ENCODE measurements at places on chromosomes 13 and 19. TPM values are rescaled to one million over a fixed set of nuclear protein-coding genes. Genes with fewer than 3 reads are reported as not detected.

C1QTNF9B gene
- total RNA-seq: not detected

CEACAM8 gene
- not detected for total RNA-seq

TYROBP gene
- 3.4 TPM for total RNA-seq

ATCAY gene
- 109 TPM for total RNA-seq

KIR3DL2 gene
- not detected for total RNA-seq

CPAMD8 gene
- 8.1 TPM for total RNA-seq

All from parietal lobe (tissue), 2 donors.